ENCODE measurements at places on chromosomes 1 and 21.

DNA sequence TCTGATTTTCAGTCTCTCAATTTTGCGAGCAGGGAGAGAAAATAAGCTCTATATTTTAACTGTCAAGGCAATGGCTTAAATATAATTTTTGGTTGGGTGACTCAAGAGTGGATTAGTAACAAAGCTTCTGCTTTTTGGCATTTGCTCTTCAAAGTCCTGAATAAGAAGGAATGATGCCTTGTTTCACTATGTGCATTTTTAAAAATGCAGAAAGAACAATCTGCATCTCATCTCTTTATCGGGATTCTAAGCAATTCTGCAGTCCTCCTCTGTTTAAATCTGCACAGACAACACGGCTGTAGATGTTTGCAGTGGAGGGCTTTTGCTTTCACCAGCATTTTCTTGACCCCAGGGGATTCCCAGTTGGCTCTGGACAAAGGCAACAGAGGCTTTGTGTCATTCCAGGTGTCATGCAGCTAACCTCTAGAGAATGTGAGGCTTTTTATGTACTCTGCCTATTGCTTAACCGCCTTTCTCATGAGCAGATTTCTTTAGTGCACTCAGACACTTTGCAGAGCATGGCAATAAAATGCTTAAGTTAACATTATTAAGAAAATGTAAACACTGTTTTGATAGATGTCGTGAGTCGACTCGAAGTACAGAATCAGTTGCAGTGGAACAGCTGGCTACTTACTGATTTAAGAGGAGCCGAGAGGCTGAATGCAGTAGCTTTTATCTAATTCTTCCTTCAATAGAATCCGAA, 783.2 kb upstream of the NEGR1 start:
- no peaks in the 10 kb centered on the region for H3K27me3 ChIP-seq
- H3K4me1 ChIP-seq = no peaks in the 10 kb centered on the region
- no peak overlapping the region for H3K27ac ChIP-seq
- H3K4me3 ChIP-seq = no peak overlapping the region
- H3K36me3 ChIP-seq = no peaks in the 10 kb centered on the region

DNA sequence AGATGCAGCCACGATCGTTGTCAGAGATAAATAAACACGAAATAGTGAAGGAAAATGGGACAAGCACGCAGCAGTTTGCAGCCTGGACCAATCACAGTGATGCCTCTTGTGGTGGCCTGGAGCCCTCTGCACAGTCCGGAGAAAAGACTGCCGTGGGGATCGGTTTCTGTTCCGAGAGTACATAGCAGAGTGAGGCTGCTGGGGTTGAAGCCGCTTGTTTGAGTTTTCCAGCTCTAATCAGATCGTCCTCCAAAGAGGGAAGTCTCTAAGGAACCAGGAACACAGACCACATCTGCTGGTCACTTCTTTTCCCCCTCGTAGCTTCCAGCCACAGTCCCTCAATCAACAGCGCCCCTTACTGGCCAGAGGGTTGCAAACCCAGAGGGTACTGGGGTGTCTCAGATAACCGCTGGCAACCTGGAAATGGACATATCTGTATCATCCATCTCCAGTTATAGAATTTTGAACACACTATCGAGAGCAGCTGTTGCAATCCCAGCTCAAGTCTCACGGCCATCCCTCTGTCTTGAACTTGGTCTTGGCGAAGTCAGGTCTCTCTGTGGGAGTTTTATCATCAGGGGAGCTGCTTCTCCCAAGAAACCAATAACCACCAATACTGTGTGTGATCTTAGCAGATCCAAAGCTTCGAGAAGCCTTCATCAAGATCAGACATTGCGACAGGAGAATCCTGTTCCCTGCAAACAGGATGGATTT, 57.4 kb downstream of the OLIG1 start:
- peak; percentile 73 for DNase-seq
- peak overlapping the region; percentile 47 for H3K4me3 ChIP-seq
- H3K4me1 ChIP-seq = peaks cover 7% of the 10 kb centered on the region

DNA sequence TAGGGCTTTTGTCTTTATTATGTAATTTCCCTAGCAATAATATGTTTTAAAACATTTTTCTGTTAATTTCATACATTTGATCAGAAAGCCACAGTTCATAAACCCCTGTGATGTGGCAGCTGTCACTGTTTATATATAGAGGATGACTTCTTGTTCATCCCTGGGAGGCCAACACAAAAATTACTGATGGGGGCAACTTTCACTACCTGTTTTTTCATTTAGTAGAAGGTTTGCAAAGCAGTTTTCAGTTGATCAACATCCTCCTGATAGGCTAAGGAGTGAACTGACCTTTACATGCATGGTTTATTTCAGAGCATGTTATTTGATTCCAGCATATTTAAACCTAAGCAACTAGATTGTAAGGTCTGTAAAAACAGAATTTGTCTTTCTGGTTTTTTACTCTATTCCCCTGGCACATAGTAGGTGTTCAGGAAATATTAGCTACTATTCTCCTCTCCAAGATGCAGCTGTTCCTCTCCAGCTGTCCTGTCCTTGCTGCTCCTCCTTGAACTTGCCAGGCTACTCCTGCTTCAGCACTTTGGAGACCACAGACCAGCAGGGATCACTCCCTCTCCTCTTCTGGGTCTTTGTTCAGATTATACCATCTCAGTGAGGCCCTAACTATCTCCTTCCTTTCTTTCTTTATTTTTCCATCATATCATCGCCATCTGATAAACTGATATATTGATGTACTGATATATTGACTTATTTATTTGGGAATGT, 54.7 kb downstream of the ROR1 start:
- no peak for DNase-seq
- H3K4me3 ChIP-seq = no peak overlapping the region
- H3K36me3 ChIP-seq = no peaks in the 10 kb centered on the region
- H3K27me3 ChIP-seq = peaks cover 5% of the 10 kb centered on the region
- H3K27ac ChIP-seq = no peak overlapping the region
- peaks cover 2% of the 10 kb centered on the region for H3K4me1 ChIP-seq

GRCh38 chr1:31152181-31152795, 86.8 kb upstream of the PUM1 start:
- DNase-seq = no peak
- H3K36me3 ChIP-seq = no peaks in the 10 kb centered on the region
- H3K27ac ChIP-seq = no peak overlapping the region
- H3K27me3 ChIP-seq = no peaks in the 10 kb centered on the region
- H3K4me1 ChIP-seq = peaks cover 5% of the 10 kb centered on the region
- H3K4me3 ChIP-seq = no peak overlapping the region

GRCh38 chr1:184860535-184860934, 105.9 kb upstream of the EDEM3 start:
- H3K27ac ChIP-seq = no peak overlapping the region
- peaks cover 20% of the 10 kb centered on the region for H3K4me1 ChIP-seq
- H3K27me3 ChIP-seq = peaks cover 7% of the 10 kb centered on the region
- H3K4me3 ChIP-seq = no peak overlapping the region

DNA sequence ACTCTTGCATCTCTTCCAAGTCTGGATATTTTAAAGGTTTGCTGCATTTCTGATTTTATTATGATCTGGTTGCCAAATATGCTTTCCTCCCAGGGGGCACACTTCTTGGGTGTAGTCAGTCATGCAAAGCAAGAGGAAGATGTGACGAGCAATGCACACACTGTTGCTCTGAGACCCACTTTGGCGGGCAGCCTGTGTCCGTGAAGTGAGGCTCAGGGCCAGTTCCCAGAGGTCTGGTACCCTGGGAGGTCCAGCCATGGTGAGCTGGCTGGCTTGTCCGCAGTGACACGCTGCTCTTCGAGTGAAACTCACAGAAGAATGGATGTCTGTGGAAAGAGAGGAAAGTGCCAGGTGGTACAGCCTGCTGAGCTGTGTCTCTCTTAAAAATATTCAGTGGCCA, 52.8 kb upstream of the EDN2 start:
- H3K4me3 ChIP-seq = no peak overlapping the region
- peaks cover 51% of the 10 kb centered on the region for H3K36me3 ChIP-seq
- no peak for DNase-seq
- H3K27ac ChIP-seq = no peak overlapping the region
- H3K4me1 ChIP-seq = peaks cover 12% of the 10 kb centered on the region

DNA sequence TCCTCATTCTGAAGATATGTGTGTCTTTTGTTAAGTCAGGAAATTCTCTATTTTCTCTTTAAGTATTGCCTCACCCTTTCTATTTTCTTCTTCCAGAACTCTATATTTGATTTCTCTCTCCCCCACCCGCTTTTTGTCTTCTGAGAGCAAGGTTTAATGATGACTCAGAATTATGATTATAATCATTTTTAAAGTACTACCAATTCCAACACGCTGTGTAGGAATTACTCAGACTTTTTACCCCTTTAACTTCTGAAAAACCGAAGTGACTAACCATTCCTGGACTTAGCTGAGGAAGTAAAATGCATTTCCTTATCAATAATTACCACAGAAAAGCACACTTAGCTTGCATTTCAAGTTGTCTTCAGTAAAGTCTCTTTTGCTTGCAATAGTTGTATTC, 20.8 kb upstream of the SCYL3 start:
- H3K4me1 ChIP-seq = peaks cover 2% of the 10 kb centered on the region
- no peaks in the 10 kb centered on the region for H3K36me3 ChIP-seq
- no peak for DNase-seq
- no peaks in the 10 kb centered on the region for H3K27me3 ChIP-seq

DNA sequence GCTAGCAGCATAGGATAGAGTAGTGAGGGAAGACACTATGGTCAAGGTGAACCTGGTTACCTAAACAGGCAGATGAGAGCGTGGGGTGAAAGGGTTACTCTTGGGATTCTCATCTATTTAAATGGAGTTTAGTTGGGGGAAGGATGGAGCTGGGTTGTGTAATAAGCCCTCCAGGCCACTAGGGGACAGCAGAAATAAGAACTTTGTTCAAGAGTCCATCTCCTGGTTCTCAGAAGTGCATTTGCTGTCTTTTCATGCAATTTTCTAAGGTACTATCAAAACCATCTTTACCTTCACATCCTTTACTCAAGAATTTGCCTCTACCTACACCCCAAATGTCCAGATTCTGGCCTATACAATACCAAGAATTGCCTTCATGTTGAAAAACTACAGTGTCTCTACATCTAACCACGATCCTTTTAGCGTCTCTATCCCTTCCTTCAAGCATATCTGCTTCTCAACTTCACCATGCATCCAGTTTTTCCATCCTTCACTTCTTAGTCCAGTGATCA, 28.0 kb downstream of the SLAMF1 start:
- no peaks in the 10 kb centered on the region for H3K27me3 ChIP-seq
- H3K4me1 ChIP-seq = peaks cover 62% of the 10 kb centered on the region
- no peak overlapping the region for H3K4me3 ChIP-seq
- H3K36me3 ChIP-seq = peaks cover 83% of the 10 kb centered on the region
- DNase-seq = peak; percentile 60
- H3K27ac ChIP-seq = peak overlapping the region; percentile 30

GRCh38 chr1:108017698-108018097, 52.7 kb upstream of the VAV3 start:
- no peak overlapping the region for H3K4me3 ChIP-seq
- no peaks in the 10 kb centered on the region for H3K27me3 ChIP-seq
- no peak for DNase-seq
- H3K36me3 ChIP-seq = no peaks in the 10 kb centered on the region
- peak overlapping the region; percentile 13 for H3K27ac ChIP-seq
- peaks cover 16% of the 10 kb centered on the region for H3K4me1 ChIP-seq

DNA sequence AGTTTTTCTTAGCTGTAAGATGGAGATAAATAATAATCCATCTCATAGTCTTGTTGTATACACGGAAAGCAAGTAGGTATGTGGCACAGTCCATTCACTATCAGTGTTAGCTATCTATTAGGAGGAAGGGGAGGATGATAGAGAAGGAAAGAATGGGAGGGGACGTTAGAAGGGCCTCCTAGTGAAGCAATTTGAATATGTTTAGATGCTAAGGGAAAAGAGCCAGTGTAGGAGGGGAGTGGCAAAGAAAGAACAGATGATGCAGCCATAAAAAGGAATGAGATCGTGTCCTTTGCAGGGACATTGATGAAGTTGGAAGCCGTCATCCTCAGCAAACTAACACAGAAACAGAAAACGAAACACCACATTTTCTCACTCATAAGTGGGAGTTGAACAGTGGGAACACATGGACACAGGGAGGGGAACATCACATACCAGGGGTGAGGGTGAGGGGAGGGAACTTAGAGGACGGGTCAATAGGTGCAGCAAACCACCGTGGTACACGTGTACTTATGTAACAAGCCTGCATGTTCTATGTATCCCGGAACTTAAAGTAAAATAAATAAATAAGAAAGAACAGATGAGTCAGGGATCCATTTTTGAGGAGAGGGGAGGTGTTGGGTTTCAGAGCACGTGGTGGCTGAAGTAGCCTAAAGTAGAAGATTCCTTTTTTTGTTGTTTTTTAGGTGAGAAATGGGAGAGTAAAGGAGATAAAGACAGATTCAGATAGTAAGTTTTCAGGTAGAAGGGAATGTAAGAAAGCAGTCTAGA, 124.1 kb downstream of the POU2F1 start:
- no peak for DNase-seq
- H3K27ac ChIP-seq = no peak overlapping the region
- no peak overlapping the region for H3K4me3 ChIP-seq
- no peaks in the 10 kb centered on the region for H3K27me3 ChIP-seq
- H3K4me1 ChIP-seq = peaks cover 9% of the 10 kb centered on the region
- H3K36me3 ChIP-seq = no peaks in the 10 kb centered on the region

GRCh38 chr21:27040738-27041469, 74.0 kb upstream of the ADAMTS5 start:
- H3K27ac ChIP-seq = no peak overlapping the region
- no peaks in the 10 kb centered on the region for H3K4me1 ChIP-seq
- no peak for DNase-seq
- no peaks in the 10 kb centered on the region for H3K36me3 ChIP-seq
- H3K27me3 ChIP-seq = no peaks in the 10 kb centered on the region

- H3K4me1 ChIP-seq = no peaks in the 10 kb centered on the region
- H3K27me3 ChIP-seq = peaks cover 19% of the 10 kb centered on the region
- H3K27ac ChIP-seq = no peak overlapping the region
- H3K4me3 ChIP-seq = no peak overlapping the region
- H3K36me3 ChIP-seq = no peaks in the 10 kb centered on the region
Measured at GRCh38 chr1:117985973-117986372, 56.4 kb downstream of the WDR3 start.

GRCh38 chr1:117067533-117068370, 7.6 kb downstream of the TTF2 start:
- no peak overlapping the region for H3K4me3 ChIP-seq
- no peak for DNase-seq
- peaks cover 68% of the 10 kb centered on the region for H3K36me3 ChIP-seq
- no peak overlapping the region for H3K27ac ChIP-seq
- peaks cover 43% of the 10 kb centered on the region for H3K4me1 ChIP-seq
- H3K27me3 ChIP-seq = no peaks in the 10 kb centered on the region

Data from activated naive CD8-positive, alpha-beta T cell treated with anti-CD3 and anti-CD28 coated beads, Interleukin-2, amount 50 U/mL, for 24 hours (primary cell).